ENCODE measurements at places on chromosomes 3 and 15.

DNA sequence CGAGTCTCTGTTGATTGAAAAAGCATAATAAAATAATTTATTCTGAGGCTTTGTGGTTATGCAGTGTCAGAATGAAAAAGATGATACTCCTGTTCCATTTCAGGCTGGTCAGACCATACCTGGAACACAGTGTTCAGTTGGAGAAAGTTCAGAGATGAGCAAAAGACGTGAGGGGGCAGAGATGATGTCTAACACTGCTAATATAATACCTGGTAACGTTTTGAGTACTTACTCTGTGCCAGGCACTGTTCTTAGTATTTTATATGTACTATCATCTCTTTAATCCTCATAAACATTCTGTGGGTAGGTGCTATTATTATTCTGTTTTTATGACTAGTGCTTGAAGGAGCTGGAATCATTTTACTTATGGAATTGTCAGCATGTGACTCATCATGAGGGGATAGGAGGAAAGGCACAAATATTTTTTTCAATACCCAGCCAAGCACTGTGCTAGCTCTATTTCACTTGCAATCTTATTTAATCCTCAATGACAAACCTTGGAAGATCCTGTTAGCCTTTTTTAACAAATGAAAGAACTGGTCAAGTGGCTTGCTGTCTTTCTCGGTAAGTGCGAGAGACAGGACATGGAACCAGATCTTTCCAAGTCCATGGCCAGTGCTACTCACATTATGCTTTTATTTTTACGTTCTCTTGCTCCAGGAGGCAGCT is 31.8 kb downstream of the IQGAP1 start:
- no peak for DNase-seq

- DNase-seq = no peak
Measured at GRCh38 chr3:150433347-150433746, 25.2 kb downstream of the TSC22D2 start.

GRCh38 chr15:71116942-71117341 is 1.7 kb downstream of the THSD4 start:
- no peak for DNase-seq

GRCh38 chr15:33243393-33243792 is 48.9 kb upstream of the FMN1 start:
- no peak for DNase-seq

DNA sequence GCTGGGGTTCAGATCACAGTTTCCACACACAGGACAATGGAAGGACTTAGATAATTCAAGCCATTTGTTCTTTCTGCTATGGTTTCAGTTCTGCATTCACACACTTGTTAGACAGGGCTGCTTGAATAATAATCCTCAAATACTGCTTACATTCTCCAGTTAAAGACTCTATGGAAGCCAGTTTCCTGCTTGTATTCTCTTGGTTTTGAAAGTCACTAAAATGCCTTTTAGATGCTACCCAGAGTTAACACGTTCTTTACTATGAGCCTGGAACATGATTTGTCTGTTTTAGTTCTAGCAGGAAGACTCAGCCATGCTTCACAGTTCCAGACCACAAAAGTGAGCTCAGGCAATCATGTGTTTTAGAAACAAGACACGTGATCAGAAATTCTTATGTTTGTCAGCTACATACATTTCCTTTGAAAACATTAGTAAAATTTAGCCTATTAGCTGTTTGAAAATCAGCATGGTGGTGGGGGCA is 152.4 kb downstream of the LEKR1 start:
- DNase-seq = no peak

- DNase-seq = no peak
Measured at GRCh38 chr3:189584645-189585044, 46.5 kb upstream of the TP63 start.

Measured in NCI-H1436 treated with DMSO at 0.1 percent for 48 hours (cell line).